Chondrocyte (in vitro differentiated cells): ENCODE measurements at places on chromosomes 3 and 15. TPM values are rescaled to one million over a fixed set of nuclear protein-coding genes. Genes with fewer than 3 reads are reported as not detected.

TM4SF18 gene
- total RNA-seq: 0.20 to 1.4 TPM in 2 of 3 replicates, not detected in the other

PLA2G4E gene
- not detected in 3 replicates for total RNA-seq

FRMD4B gene
- total RNA-seq: 3.7 to 10.6 TPM (median 4.1 TPM) in 3 replicates

SIDT1 gene
- not detected in 3 replicates for total RNA-seq

EPB42 gene
- not detected in 3 replicates for total RNA-seq

ISG20 gene
- total RNA-seq: 3.8 to 4.5 TPM (median 4.5 TPM) in 3 replicates

NPAP1 gene
- total RNA-seq: not detected in 3 replicates

WWTR1 gene
- total RNA-seq: 107 to 121 TPM (median 111 TPM) in 3 replicates
